Immature natural killer cell (primary cell): ENCODE measurements at places on chromosomes 6 and 20.

DNA sequence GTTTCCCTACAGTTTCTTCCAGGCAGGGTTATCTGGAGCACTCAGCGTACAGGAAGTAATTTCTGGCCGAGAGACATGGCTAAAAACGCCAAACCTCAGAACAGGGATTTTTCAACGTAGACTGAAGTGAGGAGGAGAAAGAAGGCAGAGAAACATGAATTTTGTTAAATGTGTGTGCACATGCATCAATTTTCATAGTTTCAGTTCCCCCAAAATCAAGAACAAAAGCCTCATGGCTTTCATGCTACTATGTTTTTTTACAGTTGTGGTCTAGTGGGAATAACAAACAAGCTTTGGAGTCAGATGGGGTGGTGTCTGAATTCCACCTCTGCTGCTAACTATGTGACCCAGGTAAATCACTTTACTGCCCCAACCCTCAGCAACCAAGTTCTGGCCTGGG lies 4.9 kb downstream of the TOMM34 start:
- DNase-seq = no peak

GRCh38 chr6:105199711-105200110 lies 19.9 kb upstream of the POPDC3 start:
- no peak for DNase-seq

DNA sequence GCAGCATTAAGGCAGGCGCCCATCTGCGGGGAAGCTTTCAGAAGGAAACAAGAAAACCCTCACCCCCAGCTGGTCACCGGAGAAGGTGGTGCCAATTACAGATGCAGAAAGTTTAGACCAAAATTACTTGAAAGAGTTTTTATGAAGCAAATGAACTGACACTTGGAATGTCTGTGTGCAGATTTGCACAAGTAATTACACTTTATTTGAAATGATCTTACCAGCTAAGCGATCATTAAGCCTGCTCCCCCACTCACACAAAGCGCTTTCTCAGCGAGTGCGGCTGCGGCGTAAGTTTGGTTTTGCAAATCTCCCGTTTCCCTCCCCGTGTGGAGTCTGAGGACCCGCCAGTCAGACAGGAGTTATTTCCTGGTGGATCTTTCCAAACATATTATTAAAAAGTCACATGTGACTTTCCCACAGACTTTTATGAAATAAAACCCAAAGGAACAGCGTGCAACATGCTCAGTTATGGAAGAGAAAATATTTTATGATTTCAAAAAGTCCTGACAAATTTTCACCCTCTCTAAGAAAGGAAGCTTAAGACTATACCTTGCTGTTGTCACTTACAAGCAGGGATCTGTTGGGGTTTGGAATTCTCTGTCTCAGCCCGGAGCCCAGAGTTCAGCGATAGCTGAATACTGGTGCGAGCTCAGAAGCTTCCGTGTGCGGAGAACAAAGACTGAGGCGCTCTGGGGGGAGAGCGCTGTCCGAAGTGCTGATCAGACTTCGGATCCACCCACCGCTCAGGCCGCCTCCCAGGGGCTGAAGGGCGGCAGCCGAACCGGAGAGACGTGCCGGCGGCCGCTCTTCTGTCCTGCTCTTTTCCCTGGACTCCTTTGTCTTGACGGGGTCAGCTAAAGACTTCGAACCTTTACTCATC lies 2.7 kb upstream of the MYT1 start:
- peak; percentile 21 for DNase-seq

GRCh38 chr6:1364791-1365190 lies 24.6 kb upstream of the FOXF2 start:
- DNase-seq = no peak

GRCh38 chr6:35698858-35699257 lies 10.1 kb upstream of the FKBP5 start:
- DNase-seq = no peak

DNA sequence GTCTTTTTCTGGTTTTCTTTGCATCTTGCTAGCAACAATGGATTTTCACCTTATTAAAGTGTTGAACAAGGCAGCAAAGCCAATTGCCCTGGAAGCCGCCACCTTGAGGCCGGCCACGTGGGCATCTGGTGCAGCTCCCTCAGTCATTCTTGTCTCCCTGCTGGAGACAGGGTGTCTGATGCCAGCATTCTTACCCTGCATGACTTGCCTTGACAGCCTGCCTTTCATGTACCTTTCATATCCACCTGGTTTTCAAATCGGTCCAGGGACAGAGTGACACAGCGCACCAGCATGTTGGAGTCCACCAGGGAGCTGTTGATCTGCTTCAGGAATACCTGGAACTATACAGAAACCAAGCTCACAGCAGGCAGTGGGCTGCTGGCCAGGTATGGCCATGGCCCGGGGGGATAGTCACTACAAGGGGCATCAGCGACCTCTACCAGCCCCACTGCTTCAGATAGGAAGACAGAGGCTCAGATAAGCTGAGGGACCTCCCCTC lies 49.8 kb downstream of the MYH7B start:
- DNase-seq = no peak

DNA sequence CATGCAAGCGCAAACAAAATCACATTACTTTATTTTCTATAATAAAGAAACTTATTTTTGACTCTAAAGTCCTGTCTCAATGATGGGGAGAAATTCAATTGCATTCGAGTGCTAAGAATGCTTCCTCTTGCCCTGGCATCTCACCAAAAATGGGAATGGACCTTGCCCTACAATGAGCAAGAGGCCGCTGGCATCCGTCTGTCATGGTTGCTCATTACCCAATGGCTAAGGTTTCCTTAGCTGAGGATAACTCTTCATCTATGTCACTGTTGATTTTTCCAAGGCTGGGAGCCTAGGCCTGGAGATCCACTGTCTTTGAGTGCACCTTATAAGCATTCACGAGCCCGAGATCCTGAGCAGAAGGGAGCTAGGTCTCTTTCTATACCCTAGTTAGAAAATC lies 471.3 kb upstream of the NRSN1 start:
- DNase-seq = no peak

DNA sequence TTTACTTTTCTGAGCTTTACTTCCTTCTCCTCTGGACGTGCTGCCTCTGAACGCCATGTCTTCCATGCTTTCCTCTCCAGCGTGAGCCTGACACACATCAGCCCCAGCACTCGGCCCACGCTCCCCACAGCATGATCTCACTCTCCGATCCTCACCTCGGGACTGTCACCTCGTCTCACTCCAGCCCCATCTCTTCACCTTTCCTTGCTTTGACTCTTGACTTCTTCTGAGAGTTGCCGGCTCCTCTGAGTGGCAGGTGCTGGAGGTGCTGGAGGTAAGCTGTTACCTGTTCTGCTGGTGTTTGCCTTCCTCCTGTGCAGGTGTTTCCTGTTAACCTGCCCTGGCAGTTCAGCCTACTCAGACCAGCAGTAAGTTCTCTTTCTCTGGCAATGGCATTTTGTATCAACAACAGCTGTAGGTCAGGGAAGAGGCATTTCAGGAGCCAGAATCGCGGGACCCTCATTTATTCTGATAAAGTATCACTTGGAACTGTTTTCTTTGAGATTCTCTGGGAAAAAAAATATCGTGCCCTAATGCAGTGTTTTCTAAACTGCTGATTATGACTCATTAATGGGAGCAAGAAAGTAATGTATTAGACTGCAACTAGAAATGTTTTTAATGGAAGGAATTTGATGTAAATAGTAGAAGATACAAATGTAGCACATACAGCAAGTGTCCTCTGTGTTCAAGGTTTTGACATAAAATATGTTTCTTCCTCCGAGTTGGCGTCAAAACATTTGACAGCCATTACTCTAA lies 106.5 kb downstream of the ARID1B start:
- DNase-seq = no peak

GRCh38 chr6:101114703-101115102 lies 233.6 kb upstream of the ASCC3 start:
- DNase-seq = no peak

DNA sequence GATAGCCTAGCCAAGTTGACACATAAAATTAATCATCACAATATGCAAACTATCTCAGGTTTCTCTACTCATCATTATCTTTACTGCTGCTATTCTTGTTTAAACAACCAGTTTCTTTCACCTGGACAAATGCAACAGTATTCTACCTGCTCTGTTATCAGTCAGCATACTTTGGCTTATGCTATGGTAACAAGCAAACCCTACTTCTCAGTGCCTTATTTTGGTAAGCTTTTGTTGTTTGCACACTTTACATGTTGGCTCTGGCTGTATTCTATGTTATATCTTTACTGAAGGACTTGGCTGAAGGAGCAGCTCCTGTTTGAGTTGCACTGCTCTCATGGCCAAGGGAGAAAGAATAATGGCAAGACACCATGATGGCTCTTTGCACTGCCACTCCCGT lies 463.1 kb downstream of the EPM2A start:
- DNase-seq = no peak

- DNase-seq = no peak
Measured at GRCh38 chr20:31860390-31861134, 9.8 kb downstream of the DUSP15 start.

DNA sequence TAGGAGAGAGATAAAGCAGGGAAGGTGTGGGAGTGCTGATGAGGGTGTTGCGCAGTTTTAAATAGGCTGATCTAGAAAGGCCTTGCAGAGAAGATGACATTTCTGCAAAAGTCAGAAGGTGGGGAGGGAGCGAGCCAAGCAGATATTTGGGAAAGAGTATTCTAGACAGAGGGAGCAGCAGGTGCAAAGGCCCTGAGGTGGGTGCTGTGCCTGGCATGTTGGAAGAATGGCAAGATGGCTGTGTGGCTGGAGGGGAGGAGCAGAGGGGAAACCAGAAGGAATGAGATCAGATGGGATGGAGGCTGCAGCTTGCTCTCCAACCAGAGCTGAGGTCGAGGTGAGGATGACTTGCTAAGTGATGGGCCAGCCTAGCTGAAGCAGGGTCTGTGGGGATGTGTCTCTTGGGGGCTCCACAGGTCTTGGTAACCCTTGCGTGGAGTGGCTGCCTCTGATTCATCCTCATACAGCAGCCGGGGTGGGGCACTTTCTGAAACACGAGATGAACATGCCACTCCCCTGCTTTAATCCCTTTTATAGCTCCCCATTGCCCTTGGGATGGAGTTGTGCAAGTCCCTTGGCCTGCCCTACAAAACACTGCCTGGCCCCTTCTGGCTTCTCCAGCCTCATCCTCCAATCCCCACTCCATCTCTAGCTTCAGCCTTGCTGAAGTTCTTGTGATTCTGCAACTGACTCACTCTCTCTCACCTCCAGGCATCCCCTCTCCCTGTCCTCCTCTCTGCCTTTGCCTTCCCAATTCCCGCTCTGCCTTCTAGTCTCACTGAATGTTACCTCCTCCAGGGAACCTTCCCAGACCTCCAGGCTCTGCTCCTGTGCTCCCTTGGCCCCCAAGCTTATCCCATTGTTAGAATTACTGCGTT lies 94.1 kb downstream of the CDH22 start:
- DNase-seq = no peak

- DNase-seq = no peak
Measured at GRCh38 chr6:168999392-168999791, 254.3 kb downstream of the THBS2 start.

- DNase-seq = no peak
Measured at GRCh38 chr6:168264593-168265335, 54.8 kb downstream of the DACT2 start.

DNA sequence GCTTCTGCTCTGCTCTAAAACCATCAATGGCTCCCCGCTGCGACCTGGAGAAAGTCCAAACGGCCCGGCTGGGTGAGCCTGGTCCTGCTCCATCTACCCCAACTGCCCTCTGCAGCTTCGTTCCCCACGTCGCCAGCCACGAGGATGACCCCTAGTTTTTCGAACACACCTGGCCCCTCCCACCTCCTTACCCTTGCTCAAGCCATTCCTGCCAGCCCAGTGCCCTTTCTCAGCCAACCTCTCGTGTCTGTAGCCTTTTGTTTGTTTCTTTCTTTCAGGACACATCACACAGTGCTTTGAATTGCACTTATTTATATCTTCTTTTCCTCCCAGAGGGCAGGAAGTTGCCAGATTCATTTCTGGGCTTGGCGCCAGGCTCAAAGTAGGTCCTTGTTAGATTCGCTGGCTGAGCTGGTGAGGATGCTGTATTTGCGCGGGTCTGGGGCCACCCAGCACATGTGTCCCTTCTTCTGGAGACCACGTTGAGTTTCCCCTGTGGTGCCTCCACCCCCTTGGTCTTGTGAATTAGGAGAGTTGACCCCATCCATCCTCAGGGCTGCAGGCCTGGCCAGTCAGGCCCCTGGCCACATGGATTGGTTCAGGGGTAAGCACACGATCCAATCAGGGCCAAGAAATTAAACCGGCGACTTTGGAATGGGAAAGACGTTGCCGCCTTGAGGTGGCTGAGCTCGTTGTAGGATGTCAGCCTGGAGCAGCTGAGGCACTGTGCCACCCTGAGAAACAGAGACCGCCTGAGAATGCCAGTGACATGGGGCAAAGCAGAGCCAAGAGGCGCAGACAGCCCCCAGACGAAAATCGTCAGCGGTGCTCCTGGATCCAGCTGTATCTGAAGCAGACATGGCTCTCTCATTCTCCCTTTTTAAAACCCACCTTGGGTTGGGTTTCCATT lies 156.0 kb downstream of the CEBPB start:
- DNase-seq = no peak

DNA sequence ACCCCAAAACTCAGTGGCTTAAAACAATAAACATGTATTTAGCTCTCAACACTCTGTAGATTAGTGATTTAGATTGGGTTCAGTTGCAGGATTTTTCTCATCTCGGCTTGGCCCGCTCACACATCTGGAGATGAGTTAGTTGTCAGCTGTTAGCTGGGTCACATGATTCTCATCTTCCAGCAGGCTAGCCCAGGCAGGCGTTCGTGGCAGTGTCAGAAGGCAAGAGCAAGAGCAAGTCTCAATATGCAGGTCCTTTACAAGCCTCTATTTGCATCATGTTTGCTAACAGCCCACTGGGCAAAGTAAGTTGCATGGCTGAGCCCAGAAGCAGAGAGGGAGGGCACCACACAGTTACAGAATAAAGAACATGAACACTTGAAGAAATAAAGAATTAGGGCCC lies 83.6 kb upstream of the MYLIP start:
- DNase-seq = no peak

DNA sequence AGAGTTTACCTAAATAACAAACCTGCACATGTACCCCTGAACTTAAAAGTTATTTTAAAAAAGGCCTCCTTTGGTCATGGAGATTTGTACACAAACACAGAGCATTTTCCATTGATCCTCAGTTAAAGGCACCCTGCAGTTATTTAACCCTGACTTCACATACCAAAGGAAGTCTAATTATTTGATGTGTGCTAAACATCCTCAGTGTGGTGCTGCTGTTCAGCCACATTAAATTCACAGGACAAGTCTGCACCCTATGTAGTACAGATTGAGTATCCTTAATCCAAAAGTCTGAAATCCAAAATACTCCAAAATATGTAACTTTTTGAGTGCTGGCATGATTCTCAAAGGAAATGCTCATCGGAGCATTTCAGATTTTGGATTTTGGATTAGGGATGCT lies 21.4 kb downstream of the KCNQ5 start:
- no peak for DNase-seq

- DNase-seq = no peak
Measured at GRCh38 chr6:34247481-34248197, 1.2 kb downstream of the SMIM29 start.

DNA sequence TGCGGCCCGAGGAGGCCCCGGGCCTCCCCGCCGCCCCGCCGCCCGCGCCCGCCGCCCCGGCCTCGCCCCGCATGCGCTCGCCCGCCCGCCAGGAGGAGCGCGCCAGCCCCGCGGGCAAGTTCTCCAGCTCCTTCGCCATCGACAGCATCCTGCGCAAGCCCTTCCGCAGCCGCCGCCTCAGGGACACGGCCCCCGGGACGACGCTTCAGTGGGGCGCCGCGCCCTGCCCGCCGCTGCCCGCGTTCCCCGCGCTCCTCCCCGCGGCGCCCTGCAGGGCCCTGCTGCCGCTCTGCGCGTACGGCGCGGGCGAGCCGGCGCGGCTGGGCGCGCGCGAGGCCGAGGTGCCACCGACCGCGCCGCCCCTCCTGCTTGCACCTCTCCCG lies 1.5 kb downstream of the FOXQ1 start:
- DNase-seq = no peak
